ENCODE measurements at places on chromosomes 7 and 10.

GRCh38 chr7:151923097-151923876, 33.0 kb upstream of the GALNTL5 start:
- DNase-seq = no peak

- no peak for DNase-seq
Measured at GRCh38 chr7:29119538-29119937, 26.8 kb downstream of the CPVL start.

GRCh38 chr10:24350070-24350921, 141.4 kb downstream of the KIAA1217 start:
- no peak for DNase-seq

- DNase-seq = no peak
Measured at GRCh38 chr7:36276428-36277248, 113.0 kb upstream of the ANLN start.

GRCh38 chr7:30166155-30166840, 31.5 kb downstream of the MTURN start:
- no peak for DNase-seq

DNA sequence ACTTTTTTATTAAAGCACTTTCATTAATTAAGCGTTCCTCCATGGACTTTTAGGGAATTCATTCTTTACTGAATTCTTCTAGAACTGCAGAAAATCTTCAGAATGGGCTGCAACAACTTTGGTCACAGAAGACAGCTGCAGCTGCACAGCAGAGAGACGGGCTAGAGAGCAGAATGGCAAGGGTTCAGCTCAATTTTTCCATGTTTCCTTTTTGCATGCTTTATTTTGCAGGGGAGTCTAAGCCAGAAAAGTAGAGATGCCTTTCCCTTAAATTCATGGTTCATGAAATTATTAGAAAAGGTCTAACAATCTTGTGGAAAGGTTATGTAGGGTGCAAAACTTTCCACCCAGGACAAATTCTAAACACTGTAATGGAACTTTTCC, 15.4 kb upstream of the ANKRD1 start:
- no peak for DNase-seq

DNA sequence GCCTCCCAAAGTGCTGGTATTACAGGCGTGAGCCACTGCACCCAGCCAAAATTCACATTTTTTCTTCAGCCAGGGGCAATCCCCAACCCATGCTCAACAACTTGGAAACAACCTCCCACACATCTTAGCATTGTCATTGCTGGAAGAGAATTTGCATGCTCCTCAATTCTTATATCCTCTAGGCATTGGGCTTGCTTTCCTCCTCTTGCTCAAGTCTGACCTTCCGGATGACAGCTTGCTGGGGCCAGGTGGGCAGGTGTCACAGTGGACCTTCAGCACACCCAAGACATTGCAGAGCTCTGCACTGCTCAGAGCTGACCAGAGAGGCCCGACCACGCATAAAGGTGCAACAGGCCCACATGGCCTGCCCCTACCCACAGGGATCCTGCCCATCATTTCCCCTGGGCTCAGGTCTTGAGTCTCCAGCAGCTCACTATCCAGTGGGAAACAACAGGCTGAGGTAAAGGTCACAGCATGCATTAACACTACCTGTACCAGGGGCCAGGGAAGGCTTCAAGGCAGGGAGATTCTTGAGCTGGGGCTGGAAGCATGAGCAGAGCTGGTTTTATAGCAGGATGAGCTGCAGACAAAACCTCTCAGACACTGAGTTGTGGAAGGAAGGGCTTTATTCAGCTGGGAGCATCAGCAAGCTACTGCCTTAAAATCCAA, 6.8 kb upstream of the GPR15LG start:
- no peak for DNase-seq

DNA sequence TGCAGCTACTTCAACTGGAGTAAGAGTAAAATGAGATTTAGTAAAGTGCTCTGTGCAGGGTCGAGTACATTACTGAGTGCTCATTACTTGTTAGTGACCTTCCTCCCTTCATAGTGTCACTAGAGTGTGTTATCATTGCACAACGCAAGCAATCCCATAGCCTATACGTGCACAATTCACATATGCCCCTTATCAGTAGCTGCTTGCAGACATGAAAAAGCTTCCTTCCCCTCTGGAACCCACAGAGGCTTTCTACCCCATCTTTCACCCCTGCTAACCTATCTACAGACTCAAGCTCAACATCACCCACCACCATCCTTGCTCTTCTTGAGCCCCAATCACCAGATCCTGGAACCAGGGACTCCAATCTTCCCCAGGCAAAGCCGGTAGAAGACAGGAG, 59.3 kb downstream of the C7orf25 start:
- DNase-seq = no peak

DNA sequence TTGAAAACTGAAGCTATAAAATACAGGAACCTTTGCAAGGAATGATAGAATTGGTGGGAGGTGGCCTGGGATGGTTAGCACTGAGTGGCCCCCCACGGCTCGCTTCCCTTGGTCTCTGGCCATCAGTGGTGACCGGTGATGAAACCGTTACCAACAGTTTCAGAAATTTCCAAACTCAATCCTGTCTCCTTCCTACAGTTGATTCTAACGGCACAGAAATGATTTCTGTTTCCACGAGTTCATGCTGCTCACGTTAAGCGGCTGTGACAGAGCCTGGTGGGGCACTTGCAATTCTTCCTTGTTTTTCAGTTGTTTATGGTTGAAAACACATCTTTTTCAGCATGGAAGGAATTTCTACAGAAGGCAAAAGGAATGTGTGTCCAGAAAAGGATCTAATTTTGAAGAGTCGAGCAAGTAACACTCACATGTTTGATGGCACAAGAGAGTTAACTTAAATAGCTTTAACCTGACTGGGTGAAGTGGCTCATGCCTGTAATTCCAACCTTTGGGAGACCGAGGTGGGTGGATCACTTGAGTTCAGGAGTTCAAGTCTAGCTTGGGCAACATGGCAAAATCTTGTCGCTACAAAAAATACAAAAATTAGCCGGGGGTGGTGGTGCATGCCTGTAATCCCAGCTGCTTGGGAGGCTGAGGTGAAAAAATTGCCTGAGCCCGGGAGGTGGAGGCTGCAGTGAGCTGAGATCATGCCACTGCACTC, 100.1 kb downstream of the DNAJB6 start:
- no peak for DNase-seq

DNA sequence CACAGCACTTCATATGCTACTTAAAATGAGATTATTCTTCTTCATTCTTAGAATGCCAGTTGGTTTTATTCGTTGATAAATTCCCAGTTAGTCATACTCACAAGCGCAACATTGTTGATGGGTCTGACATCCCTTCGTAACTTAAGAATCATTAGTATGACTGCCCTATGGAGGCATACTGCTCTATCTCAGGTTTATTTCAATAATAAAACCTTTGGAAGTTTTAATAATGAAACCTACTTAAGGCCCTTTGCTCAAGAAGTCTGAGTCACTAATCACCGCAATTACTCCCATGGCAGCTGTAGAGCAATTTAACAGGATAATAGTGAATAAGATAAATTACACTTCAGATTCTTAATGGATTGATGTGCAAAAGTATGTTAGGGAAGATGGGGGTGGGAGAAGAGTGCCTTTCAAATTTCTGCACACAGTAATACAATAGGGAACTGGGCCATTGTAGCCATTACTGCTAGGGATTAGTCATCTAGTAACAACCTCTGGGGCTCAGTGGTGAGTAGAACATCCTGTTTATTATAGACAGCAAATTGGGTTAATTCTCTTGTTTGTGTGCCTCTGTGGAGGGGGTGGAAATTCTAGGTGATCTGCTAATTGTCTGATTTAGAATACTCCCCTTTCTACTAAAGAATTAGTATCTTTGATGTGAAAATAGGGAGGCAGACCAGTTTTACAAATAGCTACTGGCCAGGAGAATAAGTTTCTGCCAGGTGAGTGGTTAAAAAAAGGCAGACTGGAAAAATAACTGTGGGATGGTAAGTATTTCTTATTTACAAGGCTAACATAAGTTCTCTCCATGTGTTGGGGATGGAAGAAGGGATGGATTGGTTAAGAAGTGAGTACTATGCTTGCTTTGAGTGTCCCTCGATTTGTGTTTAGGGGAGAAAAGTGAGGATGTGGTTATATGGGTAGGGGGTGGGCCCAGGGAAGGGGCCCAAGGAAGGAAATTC, 74.5 kb upstream of the VKORC1L1 start:
- DNase-seq = no peak

DNA sequence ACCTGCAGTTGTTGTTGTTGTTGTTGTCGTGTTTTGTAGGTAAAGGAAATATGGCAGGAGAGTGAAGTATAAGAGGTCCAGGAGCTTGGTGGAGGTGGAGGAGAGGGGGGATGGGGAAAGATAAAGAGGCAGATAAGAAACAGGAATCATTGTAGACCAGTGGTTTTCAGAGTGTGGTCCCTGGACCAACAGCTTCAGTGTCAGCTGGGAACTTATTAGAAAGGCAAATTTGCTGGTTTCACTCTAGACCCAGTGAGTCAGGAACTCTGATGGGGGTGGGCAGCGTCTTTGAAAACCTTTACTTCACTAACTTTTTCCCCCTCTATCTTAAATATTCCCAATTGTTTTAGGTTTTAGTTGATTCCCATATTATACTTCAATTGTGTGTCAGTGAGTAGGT, 241.5 kb downstream of the AUTS2 start:
- DNase-seq = no peak

DNA sequence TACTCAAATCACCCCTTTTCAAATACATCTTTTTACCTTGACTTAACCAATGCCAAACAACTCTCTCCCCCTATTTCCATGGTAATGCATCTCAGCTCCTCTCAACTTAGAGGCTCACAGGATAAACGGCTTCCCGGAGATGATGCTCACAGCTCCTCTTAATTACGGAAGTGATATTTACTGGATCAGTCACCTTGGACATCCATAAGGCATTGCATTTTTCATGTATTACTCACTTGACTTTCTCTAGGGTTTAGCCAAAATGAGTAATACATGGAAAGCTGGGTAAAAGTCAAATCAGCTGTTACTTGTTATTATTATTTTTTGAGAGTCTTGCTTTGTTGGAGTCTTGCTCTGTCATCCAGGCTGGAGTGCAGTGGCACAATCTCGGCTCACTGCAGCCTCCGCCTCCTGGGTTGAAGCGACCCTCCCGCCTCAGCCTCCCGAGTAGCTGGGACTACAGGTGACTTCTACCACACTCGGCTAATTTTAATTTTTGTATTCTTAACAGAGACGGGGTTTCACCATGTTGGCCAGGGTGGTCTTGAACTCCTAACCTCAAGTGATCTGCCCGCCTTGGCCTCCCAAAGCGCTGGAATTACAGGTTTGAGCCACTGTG, 73.3 kb upstream of the RHEB start:
- no peak for DNase-seq

DNA sequence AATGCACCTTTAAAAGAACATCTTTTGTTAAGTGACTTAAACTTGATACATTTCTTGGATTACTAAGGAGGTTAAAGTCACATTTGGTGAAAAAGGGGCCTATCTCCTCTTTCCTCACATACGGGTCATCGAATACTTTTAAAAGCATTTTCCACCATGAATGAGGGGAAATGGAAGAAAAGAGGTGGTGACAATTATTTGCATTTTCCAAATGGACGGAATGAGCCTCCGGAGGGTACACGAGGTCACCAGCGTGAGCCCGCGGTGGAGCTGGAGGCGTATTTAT, 1.0 kb upstream of the BMPR1A start:
- DNase-seq = no peak

- DNase-seq = no peak
Measured at GRCh38 chr10:5553400-5554170, 28.8 kb downstream of the CALML3 start.

GRCh38 chr10:99938563-99938962, 71.2 kb downstream of the DNMBP start:
- DNase-seq = no peak

DNA sequence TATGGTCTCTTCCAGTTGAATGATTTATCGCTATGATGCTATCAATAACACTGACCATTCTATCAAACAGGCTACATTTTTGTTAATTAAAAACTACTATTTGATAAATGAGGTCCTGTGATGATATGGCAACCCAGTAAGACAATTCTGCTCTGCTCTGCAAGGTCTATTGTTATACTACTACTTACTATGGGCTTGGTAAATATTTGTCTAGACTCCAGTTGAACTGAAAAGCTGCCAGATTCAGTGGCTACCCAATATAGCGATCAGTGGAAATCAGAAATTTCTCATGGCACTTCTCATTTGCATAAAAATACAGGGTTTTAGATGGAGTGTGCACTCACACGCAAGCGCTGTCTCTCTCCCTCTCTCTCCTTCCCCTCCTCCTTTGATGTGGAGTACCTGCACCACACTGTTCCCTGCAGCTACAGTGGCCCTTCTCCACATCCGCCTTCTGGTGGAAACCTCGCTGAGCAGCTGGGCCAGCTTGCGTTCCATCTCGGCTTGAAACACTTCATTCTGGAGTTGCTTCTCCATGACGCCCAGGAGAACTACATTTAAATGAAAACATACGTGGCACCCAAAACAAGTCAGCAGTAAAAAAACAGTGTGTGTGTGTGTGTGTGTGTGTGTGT, 77.9 kb downstream of the KIAA1549 start:
- no peak for DNase-seq

- no peak for DNase-seq
Measured at GRCh38 chr7:82179311-82179710, 264.3 kb downstream of the CACNA2D1 start.

GRCh38 chr10:91162050-91162494, 58.4 kb upstream of the PCGF5 start:
- no peak for DNase-seq

GRCh38 chr7:116380025-116380424, 119.5 kb upstream of the CAV2 start:
- DNase-seq = no peak

DNA sequence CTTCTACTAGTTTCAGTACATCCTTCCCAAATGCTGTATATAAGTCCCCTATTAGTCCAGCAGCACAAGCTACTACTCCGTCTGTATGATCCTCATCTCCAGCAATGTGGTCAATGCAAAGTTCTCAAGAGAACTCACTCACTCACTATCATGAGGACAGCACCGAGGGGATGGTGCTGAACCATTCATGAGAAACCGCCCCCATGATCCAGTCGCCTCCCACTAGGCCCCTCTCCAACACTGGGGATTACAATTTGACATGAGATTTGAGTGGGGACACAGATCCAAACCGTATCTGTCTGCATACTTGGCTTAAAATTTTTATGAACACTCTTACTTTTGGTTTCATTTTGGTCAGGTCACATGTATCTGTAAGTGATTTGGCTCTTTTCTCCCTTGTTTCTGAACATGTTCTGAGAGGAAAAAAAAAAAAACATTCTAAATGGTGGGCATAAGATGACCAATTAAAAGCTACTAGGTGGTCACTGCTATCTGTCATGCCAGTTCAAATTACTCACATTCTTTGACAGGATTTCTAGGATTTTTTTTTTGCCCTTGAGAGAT, 60.1 kb downstream of the ZNF783 start:
- no peak for DNase-seq

- DNase-seq = no peak
Measured at GRCh38 chr10:131496351-131497052, 185.0 kb upstream of the TCERG1L start.

- no peak for DNase-seq
Measured at GRCh38 chr10:56537984-56538383, 176.9 kb upstream of the ZWINT start.

DNA sequence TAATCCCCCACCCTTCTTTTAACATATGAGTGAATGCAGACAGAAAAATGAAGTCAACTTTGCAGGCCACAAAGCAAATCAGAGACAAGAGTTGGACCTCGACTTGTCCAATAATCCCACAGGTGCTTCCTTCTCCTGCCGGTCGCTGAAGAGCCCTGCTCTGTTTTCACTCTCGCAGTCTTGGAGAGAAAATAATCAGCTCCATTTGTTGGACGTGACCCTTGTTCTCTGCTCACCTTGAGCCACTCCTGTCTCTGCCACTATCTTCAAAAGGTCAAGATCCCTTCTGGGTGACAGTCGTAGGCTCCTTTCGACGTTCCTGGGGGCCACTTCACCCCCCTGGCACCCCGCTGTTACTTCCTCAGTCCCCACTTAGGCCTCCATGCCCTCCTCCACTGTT, 2.8 kb upstream of the KLF6 start:
- no peak for DNase-seq
